ENCODE measurements at places on chromosomes 16 and 17. TPM values are rescaled to one million over a fixed set of nuclear protein-coding genes. Genes with fewer than 3 reads are reported as not detected.

The WFIKKN2 gene
- total RNA-seq, result under 0.01 TPM

The CLEC19A gene
- total RNA-seq, result not detected

The GLIS2 gene
- total RNA-seq, result 6.6 TPM

The ABCA8 gene
- total RNA-seq, result 231 TPM

The CSF3 gene
- not detected for total RNA-seq

The IRF8 gene
- not detected for total RNA-seq

The SRCIN1 gene
- total RNA-seq, result not detected

The KRTAP4-5 gene
- not detected for total RNA-seq

The KRTAP4-1 gene
- not detected for total RNA-seq

The TBC1D3G gene
- not detected for total RNA-seq

The VKORC1 gene
- total RNA-seq, result 56.3 TPM

The SEPTIN12 gene
- not detected for total RNA-seq

The KCNH4 gene
- total RNA-seq, result not detected

The KRT28 gene
- not detected for total RNA-seq

The RNF40 gene
- 89.4 TPM for total RNA-seq

Measured in fibroblast of the aortic adventitia (primary cell).